ENCODE measurements at places on chromosomes 11 and 22.

DNA sequence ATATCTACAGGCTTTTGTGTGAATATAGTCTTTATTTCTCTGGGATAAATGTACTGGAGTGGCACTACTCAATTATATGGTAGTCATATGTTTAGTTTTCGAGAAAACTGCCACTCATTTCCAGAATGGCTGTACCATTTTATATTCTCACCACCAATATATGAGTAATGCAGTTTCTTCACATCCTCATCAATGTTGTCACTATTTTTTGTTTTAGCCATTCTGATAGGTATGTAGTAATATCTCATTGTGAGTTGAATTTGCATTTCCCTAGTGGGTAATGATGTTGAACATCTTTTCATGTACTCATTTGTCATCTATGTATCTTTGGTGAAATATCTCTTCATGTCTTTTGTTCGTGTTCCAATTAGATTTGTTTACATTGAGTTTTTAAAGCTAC lies 18.0 kb downstream of the ACRV1 start:
- no peak for DNase-seq

GRCh38 chr11:113507341-113507740 lies 32.1 kb upstream of the DRD2 start:
- no peak for DNase-seq

- DNase-seq, result no peak
Observed at GRCh38 chr11:131544591-131544990, 174.2 kb downstream of the NTM start.

DNA sequence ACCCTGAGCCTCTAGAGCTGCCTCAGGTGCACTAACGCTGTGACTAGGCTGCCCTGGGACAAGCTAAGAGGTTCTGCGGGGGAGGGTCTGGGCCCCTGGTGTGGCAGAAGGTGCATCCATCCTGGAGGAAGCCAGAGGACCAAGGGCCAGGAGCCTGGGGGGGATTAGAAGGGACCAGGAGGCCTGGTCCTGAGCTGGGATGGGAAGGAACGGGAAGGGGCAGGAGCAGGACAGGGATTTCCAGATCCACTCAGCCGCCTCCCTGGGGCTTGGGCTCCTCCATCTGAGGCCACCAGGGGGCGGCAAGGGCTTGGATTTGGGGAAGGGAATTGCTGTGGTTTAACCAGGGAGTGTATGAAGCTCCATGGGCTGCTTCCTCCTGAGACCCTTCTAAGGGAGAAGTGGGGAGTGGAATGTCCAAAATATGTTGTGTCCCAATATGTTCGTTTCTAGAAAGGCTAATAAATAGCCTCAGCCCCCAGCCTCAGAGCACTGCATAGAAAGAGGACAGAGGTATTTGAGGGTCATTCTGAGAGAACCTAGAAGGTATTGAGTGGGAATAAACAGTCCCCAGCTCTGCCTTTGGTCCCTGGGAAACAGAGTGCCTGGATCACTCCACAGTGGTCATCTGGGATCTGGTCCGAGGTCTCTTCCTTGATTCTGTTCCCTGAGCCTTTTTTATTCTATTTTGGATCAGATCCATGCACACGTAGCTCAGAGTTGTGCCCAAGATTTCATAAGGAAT lies 17.4 kb upstream of the PRAME start:
- DNase-seq, result no peak

DNA sequence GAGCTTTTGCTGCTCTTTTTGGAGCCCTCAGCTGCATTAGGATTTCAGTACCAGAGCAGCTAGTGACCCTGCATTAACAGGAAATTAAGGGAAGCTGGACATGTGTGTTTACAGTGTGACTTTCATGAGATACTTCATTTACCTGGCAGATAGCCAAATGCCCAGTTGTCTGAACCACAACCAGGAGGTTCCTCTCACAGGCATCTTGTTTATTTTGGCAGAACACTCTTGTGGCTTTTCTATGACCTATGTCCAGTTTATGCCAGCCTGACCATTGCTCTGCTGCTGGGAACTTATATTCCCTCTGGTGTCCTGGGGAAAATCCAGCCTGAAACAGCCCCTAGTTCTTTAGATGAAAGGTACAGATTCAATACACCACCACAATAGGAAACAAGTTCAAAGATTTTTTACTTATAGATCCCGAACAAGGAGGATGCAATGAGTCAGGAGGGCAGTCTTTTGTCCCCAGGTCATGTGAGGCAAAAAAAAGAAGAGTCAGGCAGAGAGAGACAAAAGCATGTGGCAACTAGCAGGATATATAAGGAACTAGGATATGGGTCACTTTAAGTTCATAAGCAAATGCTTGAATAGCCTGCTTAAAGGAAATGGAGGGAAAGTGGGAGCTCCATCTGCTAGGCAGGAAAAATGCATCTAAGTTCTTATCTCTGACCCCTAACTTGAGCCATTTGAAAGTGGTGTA lies 379.3 kb downstream of the INSC start:
- DNase-seq, result no peak

- no peak for DNase-seq
Observed at GRCh38 chr11:66493130-66493529, 12.9 kb downstream of the DPP3 start.

DNA sequence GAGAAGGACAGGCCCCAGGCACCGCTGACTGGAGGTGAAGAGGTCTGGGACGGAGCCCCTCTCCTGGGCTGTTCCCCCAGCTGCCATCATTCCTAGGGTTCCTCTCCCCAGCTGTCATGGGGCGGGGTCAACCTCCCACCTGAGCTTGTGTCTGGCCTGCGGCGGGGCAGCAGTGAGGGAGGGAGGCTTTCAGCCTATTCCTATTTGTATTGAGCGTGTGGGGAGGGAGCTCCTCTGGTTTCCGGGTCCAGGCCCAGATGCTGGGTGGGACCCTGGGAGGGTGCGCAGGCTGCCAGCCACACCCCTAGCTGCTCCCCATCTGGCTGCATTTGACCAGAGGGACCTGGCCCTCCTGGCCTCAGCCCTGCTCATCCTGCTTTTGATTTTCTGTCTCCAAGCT lies 13.7 kb downstream of the TSPAN4 start:
- DNase-seq, result no peak

DNA sequence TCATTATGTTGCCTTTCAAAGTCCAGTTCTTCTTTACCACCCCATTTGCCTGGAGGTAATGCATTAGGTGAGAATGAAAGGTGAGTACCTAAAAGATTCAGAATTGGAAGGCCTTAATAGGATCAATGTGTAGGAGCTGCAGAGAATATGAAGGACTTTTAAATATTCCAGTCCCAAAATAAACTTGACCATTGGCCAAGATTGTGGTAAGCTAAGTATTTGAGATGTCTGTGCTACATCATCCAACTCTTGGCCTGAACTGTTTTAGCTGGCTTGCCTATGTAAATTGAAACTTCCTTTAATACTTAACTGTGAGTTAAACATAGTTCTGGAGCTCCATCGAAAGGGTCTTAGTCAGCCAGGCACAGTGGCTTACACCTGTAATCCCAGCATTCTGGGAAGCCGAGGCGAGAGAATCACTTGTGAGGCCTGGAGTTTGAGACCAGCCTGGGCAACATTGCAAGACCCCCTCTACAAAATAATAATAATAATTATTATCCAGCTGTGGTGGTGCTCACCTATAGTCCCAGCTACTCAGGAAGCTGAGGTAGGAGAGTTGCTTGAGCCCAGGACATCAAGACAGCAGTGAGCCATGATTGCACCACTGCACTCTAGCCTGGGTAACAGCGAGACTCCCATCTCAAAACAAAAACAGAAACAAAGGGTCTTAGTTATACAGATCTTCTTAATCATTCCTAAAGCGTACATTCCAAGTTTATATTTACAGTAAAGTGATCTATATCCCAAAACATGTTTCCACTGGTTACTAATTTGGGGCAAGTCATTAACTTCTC lies 29.8 kb downstream of the MTMR3 start:
- DNase-seq, result no peak

GRCh38 chr11:76856106-76856505 lies 4.6 kb upstream of the ACER3 start:
- no peak for DNase-seq

DNA sequence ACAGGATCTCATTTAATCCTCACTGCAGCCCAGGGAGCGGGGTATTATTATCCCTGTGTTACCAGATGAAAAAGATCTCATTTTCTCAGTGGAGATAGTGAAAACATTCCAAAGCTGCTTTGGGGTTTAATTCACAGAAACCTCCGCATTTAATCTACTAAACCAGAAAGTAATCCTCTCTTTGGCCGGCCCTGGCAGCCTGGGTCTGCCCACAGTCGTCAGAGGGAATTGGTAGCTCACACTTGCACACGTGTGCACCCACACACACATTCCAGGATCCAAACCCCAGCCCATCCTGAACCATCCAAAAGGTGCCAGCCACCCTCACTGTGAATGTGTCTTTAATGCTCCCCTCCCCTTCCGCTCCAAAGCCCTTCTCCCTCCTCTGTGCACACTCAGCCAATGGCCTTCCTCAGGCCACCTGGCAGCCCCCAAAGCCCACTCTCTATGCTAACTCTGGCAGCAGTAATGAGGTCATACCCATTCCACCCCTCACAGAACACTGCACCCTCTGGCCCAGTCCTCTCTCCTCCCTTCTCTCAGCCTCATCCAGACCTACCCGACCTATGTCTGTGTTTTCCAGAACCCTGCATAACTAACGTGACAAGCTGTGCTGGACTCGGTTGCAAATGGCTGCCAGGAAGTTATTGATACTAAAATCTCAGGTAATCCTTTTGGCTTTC lies 466.2 kb downstream of the SOX6 start:
- DNase-seq, result no peak

- DNase-seq, result no peak
Observed at GRCh38 chr11:47524291-47524874, 28.5 kb downstream of the CELF1 start.

- no peak for DNase-seq
Observed at GRCh38 chr11:99773646-99774045, 752.9 kb downstream of the CNTN5 start.

DNA sequence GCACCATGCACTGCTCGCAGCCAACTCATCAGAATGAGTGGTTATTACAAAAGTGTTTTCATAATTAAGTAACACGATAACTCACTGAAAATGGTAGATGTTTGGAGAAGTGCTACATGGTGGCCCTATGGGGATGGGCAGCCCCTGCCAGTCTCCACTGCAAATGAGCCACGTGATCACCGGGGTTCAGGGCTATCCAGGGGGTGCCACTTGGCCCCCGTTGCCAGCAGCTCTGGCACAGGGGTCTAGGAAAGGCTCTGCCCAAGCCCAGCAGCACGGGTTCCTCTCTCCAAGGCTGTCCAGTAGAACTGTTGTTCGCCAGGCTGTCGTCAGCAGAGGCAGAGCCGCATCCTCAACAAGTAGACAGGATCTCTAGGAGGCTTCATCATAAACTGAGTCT lies 382.1 kb upstream of the B3GAT1 start:
- no peak for DNase-seq

DNA sequence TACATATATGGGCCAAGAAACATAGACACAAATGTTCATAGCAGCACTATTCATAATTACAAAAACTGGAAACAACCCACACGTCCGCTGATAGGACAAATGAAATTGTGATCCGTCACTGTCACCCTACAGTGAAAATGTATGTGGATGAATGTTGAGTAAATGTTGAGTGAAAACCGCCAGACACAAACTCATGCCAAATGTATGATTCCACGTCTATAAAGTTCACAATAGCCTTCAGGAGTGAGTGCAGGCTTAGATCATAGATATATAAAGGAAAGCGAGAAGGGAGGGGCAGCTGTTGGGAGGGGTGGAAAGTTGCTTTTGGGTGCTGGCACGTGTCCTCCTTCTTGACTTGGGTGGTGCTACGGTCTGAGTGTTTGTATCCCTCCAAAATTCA lies 33.6 kb downstream of the DBX1 start:
- no peak for DNase-seq

- DNase-seq, result no peak
Observed at GRCh38 chr11:120923866-120924508, 99.9 kb upstream of the TBCEL start.

GRCh38 chr11:43554148-43554473 lies 126.4 kb upstream of the HSD17B12 start:
- no peak for DNase-seq

DNA sequence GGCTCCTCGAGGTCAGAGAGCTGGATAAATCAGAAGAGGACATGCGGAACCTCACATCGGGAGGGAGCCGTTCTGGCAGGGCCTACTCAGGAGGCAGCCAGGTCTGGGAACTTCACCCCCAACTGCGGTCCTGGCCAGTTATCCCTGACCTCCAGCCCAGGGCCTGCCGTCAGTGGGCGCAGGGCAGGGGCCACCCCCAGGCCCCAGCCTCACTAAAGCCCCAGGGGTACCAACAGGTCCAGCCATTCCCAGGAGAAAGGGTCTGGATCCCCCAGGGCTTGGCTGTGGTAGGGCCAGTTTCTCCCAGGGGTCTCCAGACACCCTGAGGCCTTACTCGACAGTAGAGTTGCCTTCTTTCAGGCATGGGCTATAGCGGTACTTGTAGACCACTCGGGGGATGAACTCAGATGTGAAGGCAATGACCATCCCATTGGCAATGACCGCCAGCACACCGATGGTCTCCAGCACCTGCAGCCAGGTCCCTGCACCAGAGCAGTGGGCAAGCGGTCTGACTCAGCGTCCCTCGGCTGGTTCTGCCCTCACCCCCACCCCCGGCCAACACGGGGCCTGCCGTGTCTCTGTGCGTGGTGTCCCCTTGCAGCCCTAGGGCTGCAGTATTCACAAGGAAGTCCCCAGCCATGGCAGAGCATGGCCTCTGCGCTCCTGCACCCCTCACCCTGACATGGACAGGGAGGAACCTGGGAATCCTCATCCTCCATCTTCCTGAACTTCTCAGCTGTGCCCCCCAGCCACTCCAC lies 4.6 kb upstream of the SIGIRR start:
- DNase-seq, result no peak

GRCh38 chr11:256952-257737 lies 20.4 kb downstream of the PSMD13 start:
- DNase-seq, result no peak

GRCh38 chr11:66157182-66157864 lies 87.3 kb downstream of the PACS1 start:
- no peak for DNase-seq

DNA sequence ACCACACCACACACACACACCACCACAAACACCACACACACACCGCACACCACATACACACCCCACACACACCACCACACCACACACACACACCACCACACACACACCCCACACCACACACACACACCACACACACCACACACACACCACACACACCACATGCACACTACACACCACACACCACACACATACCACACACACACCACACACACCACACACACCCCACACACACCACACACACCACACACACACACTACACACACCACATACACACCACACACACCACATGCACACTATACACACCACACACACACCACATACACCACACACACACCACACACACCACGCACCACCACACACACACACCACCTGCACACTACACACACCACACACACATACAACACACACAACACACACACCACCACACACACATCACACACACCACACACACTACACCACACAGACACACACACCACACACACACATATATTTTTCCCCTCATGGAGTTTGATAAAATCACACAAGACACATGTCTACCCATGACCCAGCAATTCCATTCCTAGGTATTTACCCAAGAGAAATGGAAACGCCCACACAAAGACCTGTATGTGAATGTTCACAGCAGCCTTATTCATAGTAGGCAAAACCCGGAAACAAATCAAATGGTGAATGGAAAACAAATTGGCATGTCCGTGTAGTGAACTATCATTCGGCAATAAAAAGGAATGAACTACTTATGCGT lies 14.3 kb downstream of the CD5 start:
- DNase-seq, result peak; percentile 34

Measured in activated CD4-positive, alpha-beta T cell treated with anti-CD3 and anti-CD28 coated beads for 4 hours (primary cell).